ENCODE measurements at places on chromosomes 3 and 15. TPM values are rescaled to one million over a fixed set of nuclear protein-coding genes. Genes with fewer than 3 reads are reported as not detected.

PPM1L gene
- total RNA-seq: 79.5 TPM

DNA sequence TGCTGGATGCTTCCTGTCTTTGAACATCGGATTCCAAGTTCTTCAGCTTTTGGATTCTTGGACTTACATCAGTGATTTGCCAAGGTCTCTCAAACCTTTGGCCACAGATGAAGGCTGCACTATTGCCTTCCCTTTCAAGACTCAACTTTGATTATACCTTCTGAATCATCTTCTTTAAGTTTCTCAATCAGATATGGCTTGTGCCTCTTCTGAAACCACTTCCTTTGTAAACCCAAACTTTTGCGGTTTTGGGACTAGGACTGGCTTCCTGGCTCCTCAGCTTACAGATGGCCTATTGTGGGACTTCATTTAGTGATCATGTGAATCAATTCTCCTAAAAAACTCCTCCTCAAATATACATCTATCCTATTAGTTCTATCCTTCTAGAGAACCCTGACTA, 47.1 kb upstream of the CADPS start:
- DNase-seq: no peak

GABRA5 gene
- 0.12 TPM for total RNA-seq

AGTR1 gene
- total RNA-seq: 1.9 TPM

DNA sequence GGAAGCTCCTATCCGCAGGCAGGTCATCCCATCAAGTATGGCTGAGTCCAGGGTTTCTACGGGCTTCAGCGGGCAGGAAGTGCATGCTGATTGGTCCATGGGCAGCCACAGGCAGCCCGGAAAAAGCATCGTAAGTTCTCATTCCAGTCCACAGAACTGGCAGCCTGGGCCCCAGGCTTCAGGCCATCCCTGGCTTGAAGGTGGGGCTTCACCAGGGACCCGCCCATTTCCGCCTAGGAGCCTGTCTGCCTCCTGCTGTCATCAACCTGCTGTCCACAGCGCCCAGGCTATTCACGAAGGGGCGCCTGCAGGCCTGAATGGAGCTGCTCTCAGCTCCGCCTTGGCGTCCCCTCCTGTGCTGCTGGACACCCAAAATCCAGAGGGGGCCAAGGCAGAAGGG, 13.9 kb downstream of the PCYT1A start:
- no peak for DNase-seq

DNA sequence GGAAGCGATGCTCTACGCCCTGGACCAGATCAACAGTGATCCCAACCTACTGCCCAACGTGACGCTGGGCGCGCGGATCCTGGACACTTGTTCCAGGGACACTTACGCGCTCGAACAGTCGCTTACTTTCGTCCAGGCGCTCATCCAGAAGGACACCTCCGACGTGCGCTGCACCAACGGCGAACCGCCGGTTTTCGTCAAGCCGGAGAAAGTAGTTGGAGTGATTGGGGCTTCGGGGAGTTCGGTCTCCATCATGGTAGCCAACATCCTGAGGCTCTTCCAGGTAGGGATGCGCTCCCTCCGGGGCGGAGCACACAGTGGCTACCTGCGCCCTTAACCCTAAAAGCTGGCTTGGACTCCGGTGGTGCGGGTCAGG, 698 bp downstream of the GRM7 start:
- no peak for DNase-seq

- no peak for DNase-seq
Observed at GRCh38 chr3:108280476-108280875, 15.9 kb upstream of the HHLA2 start.

GRCh38 chr3:42493126-42493797, 9.2 kb upstream of the VIPR1 start:
- DNase-seq: peak; percentile 6

GRCh38 chr3:73213896-73214295, 152.4 kb downstream of the EBLN2 start:
- DNase-seq: no peak

DNA sequence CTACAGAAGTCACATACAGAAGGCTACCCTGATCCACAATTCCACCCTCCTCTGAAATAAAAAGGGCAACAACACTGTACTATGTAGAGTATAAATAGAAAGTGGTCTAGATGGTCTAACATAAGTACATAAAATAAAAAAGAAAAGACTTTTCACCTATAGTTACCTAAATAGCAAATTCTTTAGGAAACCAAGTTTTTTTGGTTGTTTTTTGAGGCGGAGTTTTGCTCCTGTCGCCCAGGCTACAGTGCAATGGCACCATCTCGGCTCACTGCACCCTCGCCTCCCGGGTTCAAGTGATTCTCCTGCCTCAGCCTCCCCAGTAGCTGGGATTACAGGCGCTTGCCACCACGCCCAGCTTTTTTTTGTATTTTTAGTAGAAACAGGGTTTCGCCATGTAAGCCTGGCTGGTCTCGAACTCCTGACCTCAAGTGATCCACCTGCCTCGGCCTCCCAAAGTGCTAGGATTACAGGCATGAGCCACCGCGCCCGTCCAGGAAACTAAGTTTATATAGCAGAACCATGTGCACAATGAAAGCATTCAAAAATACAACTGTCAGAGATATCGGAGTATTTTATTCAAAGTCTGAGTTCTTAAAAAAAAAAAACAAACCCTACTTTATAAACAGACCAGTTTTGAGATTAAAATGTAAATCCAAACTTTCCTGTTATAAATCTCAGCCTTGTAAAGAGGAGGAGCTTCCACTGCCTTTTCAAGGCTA, 1.7 kb downstream of the SIN3A start:
- DNase-seq: no peak
